ENCODE measurements at places on chromosomes 1 and 21. TPM values are rescaled to one million over a fixed set of nuclear protein-coding genes. Genes with fewer than 3 reads are reported as not detected.

GRCh38 chr1:152013664-152014237, 20.1 kb upstream of the S100A10 start:
- peak; percentile 50 for DNase-seq

GRCh38 chr21:41364308-41364707, 2.5 kb downstream of the MX2 start:
- DNase-seq: no peak

GRCh38 chr1:167563579-167564246, 10.2 kb upstream of the CREG1 start:
- DNase-seq: peak; percentile 37

CYP4A11 gene
- not detected for total RNA-seq

ECM1 gene
- 110 TPM for total RNA-seq

TFF1 gene
- total RNA-seq: not detected

DNA sequence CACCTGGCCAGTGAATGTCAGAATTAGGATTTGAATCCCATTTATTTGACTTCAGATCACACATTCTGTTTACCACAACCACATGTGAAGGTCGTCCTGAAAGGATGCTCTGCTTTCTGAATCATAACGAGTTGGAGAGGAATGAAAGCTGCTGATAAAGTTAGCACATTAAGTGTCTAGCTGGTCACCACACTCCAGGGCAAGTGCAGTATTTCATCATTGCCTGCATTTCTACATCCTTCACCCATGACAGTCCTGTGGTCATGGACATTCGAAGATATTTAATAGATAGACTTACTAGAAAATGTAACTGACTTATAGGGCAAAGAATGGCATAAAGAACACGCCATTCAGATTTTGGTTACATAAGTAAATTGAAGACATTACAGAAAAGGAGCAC, 52.7 kb upstream of the ST6GALNAC3 start:
- no peak for DNase-seq

All from RPMI7951 (cell line).